ENCODE measurements at places on chromosomes 3 and 15. TPM values are rescaled to one million over a fixed set of nuclear protein-coding genes. Genes with fewer than 3 reads are reported as not detected.

- H3K36me3 ChIP-seq = no peaks in the 10 kb centered on the region
- DNase-seq = no peak
- H3K4me1 ChIP-seq = no peaks in the 10 kb centered on the region
- H3K4me3 ChIP-seq = no peak overlapping the region
Observed at GRCh38 chr15:39161096-39161495, 419.8 kb upstream of the THBS1 start.

GRCh38 chr15:23548071-23548470 is 17.4 kb upstream of the MKRN3 start:
- H3K27ac ChIP-seq = no peak overlapping the region
- no peak for DNase-seq
- H3K36me3 ChIP-seq = no peaks in the 10 kb centered on the region
- H3K4me3 ChIP-seq = no peak overlapping the region
- H3K27me3 ChIP-seq = no peaks in the 10 kb centered on the region

DNA sequence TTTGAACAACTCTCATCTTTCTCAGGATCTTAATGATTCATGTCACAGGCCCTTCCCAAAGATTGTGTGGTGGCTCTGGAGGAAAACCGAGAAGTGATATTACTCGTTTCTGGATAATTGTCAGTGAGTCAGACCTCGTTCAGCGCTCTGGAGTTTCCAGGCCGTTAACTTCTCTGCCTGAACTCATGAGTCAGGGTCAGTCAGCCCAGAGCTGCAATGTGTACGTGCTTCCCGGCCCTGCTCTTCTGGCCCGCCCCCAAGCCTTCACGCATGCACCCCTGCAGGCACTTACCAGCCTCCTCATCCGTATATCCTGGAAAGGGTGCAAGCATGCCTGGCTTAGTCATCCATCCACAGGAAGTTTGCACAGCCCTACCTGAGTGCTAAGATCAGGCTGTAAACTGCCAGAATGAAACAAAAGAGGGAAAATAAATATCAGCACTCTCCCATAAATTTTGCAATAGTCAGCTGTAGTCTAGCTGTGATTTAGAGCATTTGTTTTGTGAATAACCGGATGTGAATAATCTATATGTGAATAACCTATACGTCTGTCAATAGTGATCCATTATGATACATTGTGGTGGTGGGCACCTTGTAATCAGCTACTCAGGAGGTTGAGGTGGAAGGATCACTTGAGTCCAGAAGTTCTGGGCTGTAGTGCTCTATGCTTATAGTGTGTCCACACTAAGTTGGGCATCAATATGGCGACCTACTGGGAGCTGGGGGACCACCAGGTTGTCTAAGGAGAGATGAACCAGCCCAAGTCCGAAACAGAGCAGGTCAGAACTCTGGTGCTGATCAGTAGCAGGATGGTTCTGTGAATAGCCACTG is 35.3 kb upstream of the SEMA4B start:
- H3K27me3 ChIP-seq = no peaks in the 10 kb centered on the region
- H3K4me1 ChIP-seq = no peaks in the 10 kb centered on the region

DNA sequence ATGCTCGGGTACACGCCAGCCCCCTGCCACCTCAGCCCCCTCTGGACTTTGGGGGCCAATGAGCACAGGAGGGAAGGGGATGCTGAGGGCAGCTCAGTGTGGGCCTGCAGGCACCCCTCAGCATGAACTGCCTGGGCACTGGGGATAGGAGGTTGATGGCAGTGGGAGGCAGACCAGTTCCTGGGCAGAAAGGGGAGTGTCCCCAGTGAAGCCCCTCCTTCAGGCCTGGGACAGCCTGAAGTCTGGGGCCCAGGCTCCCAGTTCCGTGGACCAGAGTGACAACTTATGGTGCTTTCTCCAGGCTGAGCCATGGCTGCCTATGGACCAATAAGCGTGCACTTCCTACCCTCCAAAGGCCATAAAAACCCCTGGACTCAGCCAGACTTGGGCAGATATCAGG is 63.3 kb upstream of the IMPG2 start:
- no peak for DNase-seq
- H3K27ac ChIP-seq = no peak overlapping the region
- peaks cover 44% of the 10 kb centered on the region for H3K4me1 ChIP-seq
- H3K36me3 ChIP-seq = no peaks in the 10 kb centered on the region
- H3K27me3 ChIP-seq = no peaks in the 10 kb centered on the region
- H3K4me3 ChIP-seq = no peak overlapping the region

DNA sequence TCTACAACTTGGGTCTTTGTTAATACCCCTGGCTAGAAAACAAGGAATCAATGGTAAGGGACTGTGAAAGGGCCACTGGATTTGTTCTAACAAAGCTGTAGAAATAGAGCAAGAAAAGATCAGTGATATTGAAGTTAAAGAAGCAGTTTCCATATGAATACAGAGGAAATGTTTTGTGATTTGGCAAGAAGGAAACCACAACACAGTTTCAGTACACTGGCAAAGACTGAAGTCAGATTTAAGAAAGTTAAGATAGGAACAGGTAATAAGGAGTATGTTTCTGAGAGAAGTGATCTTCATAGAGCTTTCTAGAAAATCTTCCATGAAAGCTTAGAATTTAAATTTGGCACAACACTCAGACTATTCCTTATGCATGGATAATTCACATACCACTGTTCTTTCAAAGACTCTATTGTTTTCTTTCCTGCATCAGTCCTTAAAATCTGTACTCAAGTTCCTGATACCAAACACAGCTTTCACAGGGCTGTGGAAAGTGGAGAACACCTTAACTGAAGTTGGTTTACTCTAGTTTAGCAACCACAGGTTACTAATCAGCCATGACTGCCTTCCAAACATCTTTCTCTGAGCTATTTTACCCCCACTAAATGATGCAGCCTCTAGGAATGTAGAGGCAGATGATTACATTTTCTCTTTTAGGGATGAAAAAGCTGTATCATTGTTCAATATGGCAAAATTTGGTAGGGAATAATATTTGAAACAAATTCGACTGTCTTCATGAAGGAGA is 32.4 kb upstream of the ALCAM start:
- DNase-seq = no peak
- no peaks in the 10 kb centered on the region for H3K4me1 ChIP-seq
- H3K4me3 ChIP-seq = no peak overlapping the region
- H3K27me3 ChIP-seq = no peaks in the 10 kb centered on the region
- H3K36me3 ChIP-seq = no peaks in the 10 kb centered on the region

GRCh38 chr3:27165321-27165721 is 203.9 kb downstream of the NEK10 start:
- no peaks in the 10 kb centered on the region for H3K36me3 ChIP-seq
- H3K27me3 ChIP-seq = no peaks in the 10 kb centered on the region
- no peak overlapping the region for H3K4me3 ChIP-seq
- no peak overlapping the region for H3K27ac ChIP-seq

DNA sequence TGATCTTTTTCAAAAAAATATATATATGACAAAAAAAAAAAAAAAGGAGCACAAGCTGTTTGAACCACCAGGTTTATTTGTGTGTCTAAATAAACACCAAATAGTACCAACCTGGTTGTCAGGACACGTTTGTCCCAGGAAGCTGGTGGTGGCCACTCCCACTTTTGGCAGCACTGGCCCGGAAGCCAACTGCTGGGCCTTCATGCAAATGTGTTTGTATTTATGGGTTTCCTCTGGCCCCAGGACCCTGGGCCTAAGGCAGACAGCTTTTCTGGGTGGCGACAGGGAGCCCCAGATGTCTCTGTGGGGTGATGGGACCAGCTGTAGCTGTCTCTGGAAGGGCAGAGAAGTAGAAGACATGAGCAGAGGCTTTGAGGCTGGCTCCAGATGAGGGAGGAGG is 31.6 kb downstream of the PRKCD start:
- H3K4me1 ChIP-seq = peaks cover 26% of the 10 kb centered on the region
- no peak overlapping the region for H3K27ac ChIP-seq
- no peak overlapping the region for H3K4me3 ChIP-seq
- DNase-seq = no peak

- no peak overlapping the region for H3K27ac ChIP-seq
- H3K27me3 ChIP-seq = no peaks in the 10 kb centered on the region
- H3K4me3 ChIP-seq = no peak overlapping the region
- H3K36me3 ChIP-seq = no peaks in the 10 kb centered on the region
Observed at GRCh38 chr15:76667943-76668715, 237.0 kb downstream of the SCAPER start.

DNA sequence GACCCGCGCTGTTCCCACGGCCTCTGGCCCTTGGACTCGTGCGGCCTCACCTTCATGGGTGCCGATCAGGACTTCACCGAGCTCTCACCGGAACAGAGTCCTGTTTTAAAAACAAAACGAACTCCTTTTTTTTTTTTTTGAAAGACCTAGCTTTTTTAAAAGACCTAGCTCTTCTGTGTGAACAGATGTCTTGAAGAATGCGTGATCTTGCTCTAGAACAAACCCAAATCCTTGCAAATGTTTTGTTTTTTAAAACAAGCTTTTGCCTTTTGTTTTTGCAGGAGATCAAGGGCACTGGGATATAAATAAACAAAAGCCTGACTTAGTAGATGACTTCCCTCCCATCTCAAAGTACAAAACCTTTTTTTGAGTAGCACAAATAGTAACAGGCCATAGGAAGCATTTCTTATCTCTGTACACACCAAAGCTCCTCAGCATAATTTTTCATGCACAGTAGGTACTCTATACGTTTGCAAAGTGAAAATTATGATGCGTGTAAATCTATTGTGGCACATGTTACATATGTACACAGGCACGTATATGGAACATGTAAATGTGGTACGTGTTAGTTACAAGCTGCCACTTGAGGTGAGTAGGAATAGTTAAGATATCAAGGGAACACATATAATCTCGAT is 1.1 kb upstream of the MSL2 start:
- H3K4me1 ChIP-seq = peaks cover 20% of the 10 kb centered on the region
- H3K4me3 ChIP-seq = peak overlapping the region; percentile 91
- no peak for DNase-seq
- H3K27ac ChIP-seq = peak overlapping the region; percentile 99
- H3K27me3 ChIP-seq = no peaks in the 10 kb centered on the region

DNA sequence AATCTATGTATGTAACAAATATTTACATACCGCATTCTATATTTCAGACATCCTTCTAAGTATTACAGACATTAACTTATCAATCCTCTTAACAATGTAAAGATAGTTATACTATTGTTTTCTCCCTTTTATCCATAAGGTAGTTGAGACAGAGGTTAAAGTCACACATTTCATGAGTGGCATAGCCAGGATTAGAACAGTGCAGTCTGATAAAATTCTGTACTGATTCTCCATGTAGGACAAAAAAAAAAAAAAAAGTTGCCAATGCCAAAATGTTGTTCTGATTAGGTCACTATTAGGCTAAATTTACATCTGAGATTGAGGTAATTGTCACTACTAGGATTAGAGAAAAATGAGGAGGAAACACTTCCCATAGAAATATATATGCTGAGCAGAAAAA is 629.2 kb downstream of the OTOL1 start:
- no peaks in the 10 kb centered on the region for H3K36me3 ChIP-seq
- no peak for DNase-seq
- no peak overlapping the region for H3K27ac ChIP-seq
- no peak overlapping the region for H3K4me3 ChIP-seq

DNA sequence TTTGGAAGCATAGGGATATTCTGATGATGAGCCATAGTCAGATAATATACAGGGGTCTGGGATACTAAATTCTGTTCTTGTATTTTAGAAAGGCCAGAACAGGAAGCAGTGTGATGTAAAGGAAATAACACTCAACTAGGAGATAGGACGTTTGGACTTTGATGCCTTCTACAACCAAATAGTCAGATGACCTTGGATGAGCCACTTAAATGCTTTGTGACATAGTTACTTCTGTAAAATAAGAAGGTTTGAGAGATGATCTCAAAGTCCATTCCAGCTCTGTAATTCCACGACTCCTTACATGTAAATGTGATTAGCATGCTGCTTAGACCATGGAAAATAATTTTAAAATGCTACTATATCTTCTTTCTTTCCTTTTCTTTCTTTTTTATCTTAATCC is 29.5 kb upstream of the CCDC54 start:
- no peak overlapping the region for H3K27ac ChIP-seq
- no peak overlapping the region for H3K4me3 ChIP-seq
- H3K27me3 ChIP-seq = no peaks in the 10 kb centered on the region
- DNase-seq = no peak
- H3K4me1 ChIP-seq = no peaks in the 10 kb centered on the region

GRCh38 chr15:52783929-52784798 is 6.0 kb downstream of the ONECUT1 start:
- H3K36me3 ChIP-seq = no peaks in the 10 kb centered on the region
- peaks cover 87% of the 10 kb centered on the region for H3K27me3 ChIP-seq
- DNase-seq = no peak
- H3K4me3 ChIP-seq = no peak overlapping the region

DNA sequence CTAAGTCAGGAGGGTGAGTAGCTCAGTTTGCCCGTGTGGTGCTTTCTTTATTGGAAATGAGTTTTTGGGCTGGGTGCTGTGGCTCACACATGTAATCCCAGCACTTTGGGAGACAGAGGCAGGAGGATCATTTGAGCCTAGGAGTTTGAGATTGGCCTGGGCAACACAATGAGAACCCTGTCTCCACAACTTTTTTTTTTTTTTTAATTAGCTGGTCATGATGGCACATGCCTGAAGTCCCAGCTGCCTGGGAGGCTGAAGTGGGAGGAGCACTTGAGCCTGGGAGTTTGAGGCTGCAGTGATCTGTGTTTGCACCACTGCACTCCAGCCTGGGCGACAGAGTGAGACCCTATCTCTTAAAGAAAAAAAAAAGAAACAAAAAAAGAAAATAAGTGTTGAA is 174.9 kb downstream of the NSMCE3 start:
- no peak overlapping the region for H3K27ac ChIP-seq
- H3K36me3 ChIP-seq = no peaks in the 10 kb centered on the region
- no peaks in the 10 kb centered on the region for H3K4me1 ChIP-seq
- H3K4me3 ChIP-seq = no peak overlapping the region
- no peak for DNase-seq

GRCh38 chr15:72173864-72174550 is 23.6 kb downstream of the GRAMD2A start:
- H3K27me3 ChIP-seq = no peaks in the 10 kb centered on the region
- DNase-seq = no peak
- H3K4me3 ChIP-seq = no peak overlapping the region
- H3K36me3 ChIP-seq = no peaks in the 10 kb centered on the region
- no peak overlapping the region for H3K27ac ChIP-seq
- H3K4me1 ChIP-seq = no peaks in the 10 kb centered on the region

- H3K36me3 ChIP-seq = peaks cover 6% of the 10 kb centered on the region
- no peak overlapping the region for H3K27ac ChIP-seq
- H3K4me1 ChIP-seq = no peaks in the 10 kb centered on the region
- DNase-seq = no peak
Observed at GRCh38 chr3:63824309-63824708, 5.2 kb downstream of the C3orf49 start.

DNA sequence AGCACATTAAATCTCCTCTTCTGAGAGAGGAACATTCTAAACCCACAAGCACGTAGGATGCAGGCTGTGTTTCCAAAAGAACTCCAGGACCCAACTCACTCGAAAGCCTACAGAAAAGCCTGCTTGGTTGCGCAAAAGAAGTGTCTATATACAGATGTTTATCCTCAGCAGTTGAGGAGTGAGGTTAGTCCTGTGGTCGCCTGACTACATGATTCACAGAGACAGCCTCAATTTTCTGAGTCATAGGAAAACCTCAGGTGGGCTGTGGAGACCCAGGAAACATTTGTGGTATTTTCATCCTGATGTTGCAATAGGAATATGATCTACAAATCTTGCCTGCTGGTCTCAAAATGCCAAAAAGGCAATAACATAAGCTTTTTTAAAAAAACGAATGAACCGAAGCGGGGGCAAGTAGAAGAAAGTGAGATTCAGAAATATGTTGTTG is 183.8 kb upstream of the THRB start:
- peaks cover 11% of the 10 kb centered on the region for H3K4me1 ChIP-seq
- H3K36me3 ChIP-seq = no peaks in the 10 kb centered on the region
- DNase-seq = no peak
- peak overlapping the region; percentile 47 for H3K27ac ChIP-seq
- H3K27me3 ChIP-seq = no peaks in the 10 kb centered on the region

Gene C2CD4A
- total RNA-seq = not detected

Gene CNTN3
- total RNA-seq = 1.2 TPM

Gene PARP15
- 2.0 TPM for total RNA-seq

Gene SLC25A26
- 27.4 TPM for total RNA-seq

Gene MYO5A
- total RNA-seq = 23.5 TPM

Gene SNX33
- total RNA-seq = 32.7 TPM

Gene SLC15A2
- 2.1 TPM for total RNA-seq
